ENCODE measurements at places on chromosomes 7 and 10. TPM values are rescaled to one million over a fixed set of nuclear protein-coding genes. Genes with fewer than 3 reads are reported as not detected.

Gene MYOZ1
- total RNA-seq, result not detected

Gene GRID2IP
- 0.37 TPM for total RNA-seq

Gene SFR1
- 3.6 TPM for total RNA-seq

Gene FAM131B
- 14.0 TPM for total RNA-seq

Gene LIPM
- total RNA-seq, result not detected

GRCh38 chr10:61987537-61987936 is 86.0 kb downstream of the ARID5B start:
- DNase-seq, result no peak

- no peak for DNase-seq
Measured at GRCh38 chr10:101322266-101323108, 31.5 kb upstream of the BTRC start.

- DNase-seq, result peak; percentile 79
Measured at GRCh38 chr10:11684717-11685645, 57.2 kb upstream of the ECHDC3 start.

GRCh38 chr7:112286250-112287086 is 80.0 kb downstream of the ZNF277 start:
- DNase-seq, result no peak

GRCh38 chr7:80876894-80877414 is 41.9 kb downstream of the SEMA3C start:
- no peak for DNase-seq

DNA sequence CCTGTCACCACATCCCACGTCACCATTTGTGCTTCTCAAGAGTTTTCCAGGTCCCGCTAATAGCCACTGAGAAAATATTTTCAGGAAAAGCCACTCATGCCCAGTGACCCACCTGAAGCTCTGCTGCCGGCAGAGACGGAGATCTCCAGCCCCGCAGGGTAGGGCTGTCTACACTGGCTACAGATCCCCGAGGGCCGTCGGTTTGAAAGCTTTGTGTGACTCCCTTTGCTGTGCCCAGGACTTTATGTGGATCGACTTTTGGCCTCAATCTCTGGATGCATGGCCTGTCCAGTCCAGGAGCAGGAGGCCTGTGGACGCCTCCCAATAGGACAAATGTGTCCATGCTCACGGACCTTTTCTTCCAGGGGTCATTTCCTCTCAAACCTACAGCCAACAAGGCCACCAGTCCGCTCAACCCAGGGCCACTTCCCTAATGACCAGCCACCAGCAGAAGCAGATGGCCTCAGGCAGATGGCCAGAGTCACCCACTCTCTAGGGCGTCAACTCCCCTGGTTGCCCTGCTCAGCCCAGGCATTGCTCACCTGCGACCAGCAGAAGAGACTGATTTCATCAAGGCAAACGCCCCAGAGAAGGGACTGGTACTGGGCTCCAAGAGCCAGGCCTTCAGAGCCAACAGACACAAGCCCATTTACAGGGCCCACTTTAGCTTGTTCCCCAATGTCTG is 76.4 kb downstream of the OAT start:
- no peak for DNase-seq
